Activated CD4-positive, alpha-beta T cell treated with anti-CD3 and anti-CD28 coated beads, Interleukin-2, amount 50 U/mL, for 48 hours (primary cell): ENCODE measurements at places on chromosomes 7 and 10.

- no peak for DNase-seq
Observed at GRCh38 chr7:21135437-21135836, 292.4 kb upstream of the SP4 start.

DNA sequence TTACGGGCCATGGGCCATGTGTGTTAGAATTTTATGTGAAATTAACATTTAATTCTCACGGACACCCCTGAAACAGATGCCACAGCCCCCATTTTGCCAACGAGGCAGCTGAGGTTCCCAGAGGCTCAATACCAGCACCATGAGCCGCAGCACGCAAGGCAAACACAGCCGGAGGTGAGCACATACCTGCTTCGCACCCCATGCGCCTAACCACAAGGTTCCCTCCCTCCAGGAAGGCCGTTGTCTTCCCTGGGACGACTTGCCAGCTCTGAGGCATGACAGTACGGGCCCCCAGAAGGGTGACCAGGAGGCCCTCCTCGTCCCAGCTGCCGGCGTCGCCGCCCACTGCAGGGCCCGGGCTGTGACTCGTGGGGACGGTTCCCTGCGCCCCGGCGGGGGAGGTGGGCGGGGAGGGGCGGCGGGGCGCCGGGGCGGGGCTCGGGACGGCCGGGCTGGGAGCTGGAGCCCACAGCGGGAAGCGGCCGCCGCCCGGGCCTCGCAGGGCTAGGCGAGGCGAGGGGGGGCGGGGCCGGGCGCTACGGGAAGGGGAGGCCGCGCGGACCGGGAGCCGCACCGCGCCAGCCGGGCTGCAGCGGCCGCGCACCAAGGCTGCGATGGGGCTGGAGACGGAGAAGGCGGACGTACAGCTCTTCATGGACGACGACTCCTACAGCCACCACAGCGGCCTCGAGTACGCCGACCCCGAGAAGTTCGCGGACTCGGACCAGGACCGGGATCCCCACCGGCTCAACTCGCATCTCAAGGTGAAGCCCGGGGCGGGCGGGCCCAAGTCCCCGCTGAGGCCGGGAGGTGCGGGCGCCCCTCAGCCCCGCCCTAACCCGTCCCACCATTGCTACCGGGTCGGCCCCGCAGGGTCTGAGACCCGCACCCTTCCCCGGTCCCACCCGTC is at the start of gene CAV2:
Gene CAV2 (plus strand): TSS at position 571 of the 910 bp plus-strand sequence. CDS start 44 bp downstream, at position 615.
- peak; percentile 11 for DNase-seq

DNA sequence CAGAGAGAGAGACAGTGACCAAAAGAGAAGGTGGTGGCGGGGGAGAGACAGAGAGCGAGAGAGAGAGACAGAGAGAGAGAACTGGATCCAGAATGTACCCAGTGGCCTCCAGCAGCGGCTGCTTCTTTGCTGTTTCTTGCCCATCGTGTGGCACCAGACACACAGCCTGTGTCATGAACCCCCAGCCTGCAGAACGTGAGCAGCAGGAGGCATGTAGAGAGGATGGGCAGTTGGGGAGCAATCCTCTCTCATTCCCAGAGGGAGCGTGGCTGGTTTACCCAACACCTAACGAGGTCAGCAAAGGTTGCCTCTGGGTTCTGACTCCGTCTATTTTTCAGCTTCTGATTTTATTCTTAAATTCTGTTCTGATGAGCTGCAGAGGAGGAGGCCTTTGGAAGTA is 168.1 kb downstream of the ADARB2 start:
- DNase-seq, result no peak

- DNase-seq, result no peak
Observed at GRCh38 chr10:132548869-132549268, 11.3 kb downstream of the INPP5A start.

- no peak for DNase-seq
Observed at GRCh38 chr7:78345979-78346378, 547.4 kb downstream of the PHTF2 start.

DNA sequence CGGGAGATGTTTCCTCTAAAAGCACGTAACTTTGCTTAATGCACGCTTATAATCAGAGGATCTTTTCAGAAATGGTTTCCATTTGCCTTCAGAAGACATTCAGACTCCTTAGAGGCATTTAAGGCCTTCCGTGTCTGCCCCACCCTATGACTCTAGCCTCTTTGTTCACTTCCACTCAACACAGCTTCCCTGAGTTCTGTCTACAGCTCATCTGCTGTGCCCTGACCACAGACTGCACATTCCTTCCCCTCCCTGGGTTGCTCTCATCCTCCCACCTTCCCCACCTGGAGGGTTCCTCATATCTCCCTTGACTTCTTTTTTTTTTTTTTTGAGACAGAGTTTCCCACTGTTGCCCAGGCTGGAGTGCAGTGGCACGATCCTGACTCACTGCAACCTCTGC is 16.6 kb downstream of the FBH1 start:
- no peak for DNase-seq

GRCh38 chr7:883055-884021 is 7.0 kb downstream of the GET4 start:
- no peak for DNase-seq

DNA sequence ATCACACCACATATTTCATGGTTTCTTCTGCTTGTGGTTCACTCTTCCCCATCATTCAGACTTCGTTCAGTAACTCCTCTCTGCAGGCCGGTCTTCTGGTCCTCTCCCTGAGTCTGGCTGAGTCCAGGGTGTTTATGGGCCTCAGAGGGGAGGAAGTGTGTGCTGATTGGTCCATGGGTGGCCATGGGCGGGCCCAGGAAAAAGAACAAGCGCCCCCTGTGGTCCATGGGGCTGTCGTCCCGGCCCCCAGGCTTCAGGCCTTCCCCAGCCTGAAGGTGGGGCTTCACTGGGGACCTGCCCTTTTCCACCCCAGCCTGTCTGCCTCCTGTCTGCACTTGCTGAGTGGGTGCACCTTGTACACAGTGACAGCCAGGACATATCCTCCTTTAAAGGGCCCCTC is 123.7 kb downstream of the VIPR2 start:
- no peak for DNase-seq

DNA sequence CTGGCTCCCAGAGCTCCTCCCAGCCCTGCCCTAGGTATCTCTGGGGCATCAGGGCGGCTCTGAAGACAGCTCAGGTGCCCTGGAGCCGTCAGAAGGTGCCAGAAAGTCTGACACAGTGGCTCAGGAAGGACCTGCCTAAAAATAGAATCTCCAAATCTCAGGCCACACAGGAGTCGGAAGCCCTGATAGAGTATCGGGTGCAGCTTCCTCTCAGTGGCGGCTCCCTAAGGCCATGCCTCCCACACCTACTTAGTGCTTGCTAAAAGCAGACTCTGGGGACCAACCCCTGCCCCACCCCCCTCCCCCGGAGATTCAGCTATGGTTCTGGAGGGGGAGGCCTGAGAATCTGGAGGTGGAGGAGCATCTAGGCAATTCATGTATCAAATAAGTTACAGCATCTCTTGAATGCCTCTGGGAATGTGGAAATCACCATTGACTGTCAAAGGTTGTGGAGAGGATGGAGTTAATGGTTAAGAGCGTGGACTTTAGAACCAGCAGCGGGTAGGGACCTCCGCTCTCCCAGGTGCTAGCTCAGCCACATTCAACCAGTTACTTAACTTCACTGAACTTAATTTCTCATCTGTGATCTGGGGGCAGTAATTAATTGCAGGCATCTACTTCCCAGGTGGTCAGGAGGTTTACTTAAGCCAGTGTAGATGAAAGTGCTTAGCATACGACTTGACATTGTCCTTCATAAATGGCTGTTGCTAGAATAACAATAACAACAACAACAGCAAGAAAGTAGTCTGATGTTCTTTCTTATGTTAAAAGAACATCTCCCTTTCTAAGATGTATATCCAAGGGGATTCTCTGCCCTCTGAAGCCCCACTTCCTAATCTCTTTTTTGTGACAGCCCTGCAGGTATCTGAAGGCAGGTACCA is 38.6 kb upstream of the MXI1 start:
- no peak for DNase-seq

DNA sequence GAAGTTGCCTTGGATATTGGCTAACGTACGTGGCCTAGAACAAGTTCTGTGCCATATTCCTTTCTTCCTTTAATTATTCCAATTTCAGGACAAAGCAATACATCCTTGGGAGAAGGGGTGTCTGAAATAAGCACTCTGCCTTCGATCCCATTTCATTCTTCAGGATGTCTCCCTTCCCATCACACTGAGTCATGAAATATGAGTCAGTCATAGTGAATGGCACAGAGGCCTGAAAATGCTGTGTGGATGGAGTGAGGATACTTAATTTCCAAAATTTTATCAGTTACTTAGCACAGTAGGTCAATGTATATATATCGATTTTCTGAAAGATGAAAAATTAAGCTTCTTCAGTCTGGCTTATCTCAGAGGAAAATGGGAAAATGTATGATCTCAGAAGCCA is 19.5 kb downstream of the EVX1 start:
- DNase-seq, result no peak

DNA sequence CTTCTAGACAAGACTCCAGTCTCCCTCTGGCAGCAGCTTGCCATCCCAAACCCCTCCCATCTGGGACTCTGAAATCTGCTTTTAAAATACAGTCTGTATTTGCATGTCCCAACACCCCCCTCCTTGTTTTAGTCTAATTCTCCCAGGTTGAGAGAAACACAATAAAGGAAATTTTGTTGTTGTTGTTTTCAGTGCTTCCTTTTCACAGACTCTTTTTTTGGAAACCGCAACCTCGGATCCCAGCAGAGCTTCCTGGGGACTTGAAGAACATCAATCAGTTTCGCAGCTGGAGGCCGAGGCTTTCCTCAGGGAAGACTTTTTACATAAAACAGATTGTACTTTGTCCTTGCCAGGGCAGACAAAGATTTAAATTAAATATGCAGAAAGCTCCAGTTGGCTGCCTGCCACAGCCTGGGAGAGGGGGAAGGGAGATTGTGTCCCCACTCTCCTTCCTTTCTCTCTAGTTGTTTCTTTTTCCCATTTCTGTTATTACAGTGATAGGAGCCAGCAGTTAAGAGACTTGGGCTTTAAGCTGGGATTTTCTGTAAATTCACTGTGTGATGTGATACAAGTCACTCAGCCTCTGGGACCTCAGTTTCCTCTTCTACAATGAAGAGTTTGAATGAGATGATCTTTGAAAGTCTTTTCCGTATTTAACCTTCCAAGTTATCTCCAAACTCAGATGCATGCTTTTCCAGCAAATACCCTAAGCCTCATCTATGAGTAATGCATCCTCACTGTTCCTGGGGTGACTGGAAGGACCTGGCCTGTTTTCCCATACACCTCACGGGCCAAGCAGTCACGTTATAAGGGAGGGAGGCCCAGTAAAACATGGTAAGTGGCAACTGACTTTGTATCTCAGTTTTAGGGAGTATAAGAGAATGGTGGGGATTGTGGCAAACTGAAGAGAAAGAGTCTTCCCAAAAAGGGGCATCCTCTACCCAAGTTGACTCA is 192.3 kb downstream of the REEP3 start:
- no peak for DNase-seq

- DNase-seq, result no peak
Observed at GRCh38 chr7:127514499-127514898, 70.9 kb downstream of the GCC1 start.

DNA sequence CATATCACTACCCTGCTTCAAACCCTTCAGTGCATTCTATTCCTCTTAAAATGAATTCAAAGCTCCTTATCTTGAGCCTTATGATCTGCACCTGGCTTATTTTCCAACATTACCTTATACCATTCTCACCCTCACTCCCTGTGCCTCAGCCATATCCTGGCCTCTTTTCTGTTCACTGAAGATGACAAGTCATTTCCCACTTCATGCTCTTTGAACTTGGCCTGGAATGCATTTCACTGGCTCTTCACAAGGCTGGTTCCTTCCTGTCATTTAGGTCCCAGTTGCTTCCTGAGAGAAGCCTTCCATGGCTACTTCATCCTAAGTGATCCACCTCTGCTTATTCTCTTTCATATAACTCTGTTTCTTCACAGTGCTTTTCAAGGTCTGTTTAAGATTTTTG is 3.2 kb upstream of the LIPF start:
- no peak for DNase-seq

DNA sequence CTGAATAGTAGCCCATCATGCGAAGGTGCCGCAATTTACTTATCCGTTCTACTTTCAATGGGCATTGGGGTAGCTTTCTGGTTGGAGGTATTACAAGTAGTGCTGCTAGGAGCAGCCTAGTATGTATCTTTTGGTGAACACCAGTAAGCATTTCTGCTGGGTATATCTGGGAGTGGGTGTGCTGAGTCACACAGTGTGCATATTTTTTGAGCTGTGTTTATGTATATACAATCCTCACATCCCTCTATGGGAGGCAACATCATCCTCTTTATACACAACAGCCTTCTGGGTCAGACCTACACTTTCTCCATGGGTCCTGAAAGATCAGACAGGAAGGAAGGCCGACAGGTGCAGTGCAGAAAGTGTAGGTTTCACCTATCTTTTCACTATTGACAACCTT is 36.3 kb downstream of the PYROXD2 start:
- no peak for DNase-seq

GRCh38 chr10:121851786-121852185 is 76.0 kb downstream of the ATE1 start:
- DNase-seq, result no peak

DNA sequence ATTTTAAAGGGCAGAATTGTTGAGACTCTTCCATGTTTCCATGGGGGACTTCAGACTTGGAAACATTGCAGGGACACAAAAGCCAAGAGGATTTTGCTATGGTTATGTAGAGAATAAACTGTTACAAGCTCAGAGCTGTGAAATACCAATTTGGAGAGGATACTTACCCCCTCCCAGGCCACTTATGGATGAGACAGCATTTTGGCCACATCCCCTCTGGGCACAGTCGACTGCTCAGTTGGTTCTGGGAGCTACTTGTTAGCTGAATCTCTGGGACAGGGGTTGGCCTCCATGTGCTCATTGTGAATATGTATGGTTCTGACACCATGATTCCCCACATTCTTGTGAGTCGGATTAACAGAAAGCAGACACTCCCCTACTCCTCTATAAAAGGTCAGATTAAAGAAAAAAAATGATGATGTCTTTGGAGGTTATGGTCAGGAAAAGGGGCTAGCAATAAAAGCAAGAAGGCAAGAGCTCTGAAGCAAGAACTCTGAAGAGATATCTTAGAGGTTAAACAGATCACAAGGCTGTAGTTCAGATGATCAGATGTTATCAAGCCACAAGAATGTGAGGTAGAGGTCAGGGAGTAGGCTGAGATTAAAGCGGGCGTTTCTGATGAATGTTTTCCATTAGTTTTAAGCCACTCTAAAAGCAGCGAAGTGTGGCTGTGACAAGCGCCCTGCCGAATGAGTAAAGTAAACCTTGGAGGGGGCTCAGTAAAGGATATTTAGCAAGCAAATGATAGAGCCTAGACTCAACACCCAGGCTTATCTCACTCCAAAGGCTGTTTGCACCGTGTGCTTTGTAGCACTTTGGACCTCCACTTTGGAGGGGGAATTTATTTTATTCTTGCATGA is 17.2 kb downstream of the STAMBPL1 start:
- DNase-seq, result peak; percentile 26

GRCh38 chr10:116760919-116761318 is 18.6 kb upstream of the HSPA12A start:
- no peak for DNase-seq

GRCh38 chr10:46028584-46029460 is 1.6 kb downstream of the NCOA4 start:
- no peak for DNase-seq

DNA sequence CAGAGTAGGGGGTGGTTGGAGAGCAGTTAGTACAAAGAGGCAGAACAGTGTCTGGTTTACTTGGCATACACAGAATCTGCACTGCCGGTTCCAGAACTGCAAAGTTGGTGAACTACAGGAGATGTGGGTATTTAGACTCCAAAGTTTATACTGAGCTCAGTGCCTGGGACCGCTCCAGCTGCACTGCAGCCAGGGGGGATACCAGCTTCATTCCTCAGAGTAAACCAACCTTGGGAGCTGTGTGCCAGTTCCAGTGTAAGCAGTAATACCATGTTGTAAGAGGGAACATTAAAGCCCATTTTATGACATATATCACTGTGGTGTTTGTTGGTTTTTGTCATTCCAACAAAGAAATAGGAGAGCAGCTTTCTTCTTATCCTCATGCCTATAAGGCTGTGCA is 23.4 kb downstream of the LOXL4 start:
- no peak for DNase-seq
